HS-5 (cell line): ENCODE measurements at places on chromosomes 5 and 9.

GRCh38 chr5:134525683-134526482 is 413 bp downstream of the JADE2 start:
- DNase-seq: no peak

DNA sequence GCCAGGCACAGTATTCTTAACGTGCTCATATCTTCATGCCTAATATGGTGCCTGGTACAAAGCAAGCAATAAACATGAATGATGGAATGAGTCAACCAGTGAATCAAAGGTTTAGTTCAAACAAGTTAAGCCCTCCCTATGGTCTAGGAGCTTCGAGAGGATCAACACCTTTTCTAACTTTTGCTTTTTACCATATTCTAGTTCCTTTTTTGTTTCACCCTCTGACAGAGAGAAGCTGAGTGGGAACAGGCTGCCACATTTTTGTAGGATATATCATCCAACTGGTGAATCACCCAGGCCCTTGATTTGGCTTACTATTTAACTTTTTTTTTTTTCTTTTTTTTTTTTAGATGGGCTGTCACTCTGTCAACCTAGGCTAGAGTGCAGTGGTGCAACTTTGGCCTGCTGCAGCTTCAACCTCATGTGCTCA is 39.3 kb upstream of the TNC start:
- peak; percentile 76 for DNase-seq

GRCh38 chr5:175653763-175654162 is 4.1 kb upstream of the HRH2 start:
- no peak for DNase-seq

- no peak for DNase-seq
Observed at GRCh38 chr5:81835814-81836367, 85.0 kb upstream of the SSBP2 start.

- no peak for DNase-seq
Observed at GRCh38 chr9:36924757-36925432, 109.2 kb downstream of the PAX5 start.

GRCh38 chr5:135222171-135222681 is 176.8 kb downstream of the MACROH2A1 start:
- no peak for DNase-seq

- no peak for DNase-seq
Observed at GRCh38 chr9:12722131-12722530, 28.9 kb downstream of the TYRP1 start.

DNA sequence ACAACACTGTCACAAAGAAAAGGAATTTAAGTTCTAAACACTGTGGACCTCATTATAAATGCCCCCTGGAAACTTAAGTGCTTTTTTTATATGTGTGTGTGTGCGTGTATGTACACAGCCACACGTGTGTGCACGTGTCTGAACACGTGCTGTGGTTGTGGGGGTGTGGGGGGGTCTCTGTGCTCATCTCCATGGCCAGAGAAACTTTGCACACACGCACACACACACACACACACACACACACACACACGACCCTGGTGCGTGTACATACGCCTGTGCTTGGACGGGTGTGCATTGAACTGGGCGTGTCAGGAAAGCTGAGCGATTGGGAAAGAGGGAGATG is 27.9 kb downstream of the AMBP start:
- DNase-seq: no peak

- DNase-seq: peak; percentile 65
Observed at GRCh38 chr5:151470439-151470838, 23.0 kb downstream of the SLC36A1 start.

- DNase-seq: no peak
Observed at GRCh38 chr5:140672455-140673186, 755 bp downstream of the DND1 start.

- DNase-seq: no peak
Observed at GRCh38 chr5:88964831-88965230, 81.8 kb upstream of the MEF2C start.

DNA sequence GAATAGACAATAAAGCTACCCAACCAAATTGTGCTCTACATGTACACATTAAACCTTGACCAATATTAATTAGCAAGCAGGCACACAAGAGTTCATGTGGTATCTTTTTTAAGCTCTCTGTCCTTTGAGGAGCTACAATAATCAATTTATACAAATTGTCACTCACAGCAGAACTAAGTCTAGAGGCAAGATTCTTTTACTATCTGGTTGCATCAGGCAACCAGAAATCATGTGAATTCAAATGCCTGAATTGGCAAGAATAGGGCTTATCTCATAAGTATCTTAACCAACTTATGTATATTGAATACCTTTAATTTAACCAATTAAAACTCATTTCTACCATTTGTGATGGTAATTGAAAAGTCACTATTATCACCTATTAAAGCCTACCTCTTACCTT is 145.5 kb upstream of the HAPLN1 start:
- DNase-seq: no peak

DNA sequence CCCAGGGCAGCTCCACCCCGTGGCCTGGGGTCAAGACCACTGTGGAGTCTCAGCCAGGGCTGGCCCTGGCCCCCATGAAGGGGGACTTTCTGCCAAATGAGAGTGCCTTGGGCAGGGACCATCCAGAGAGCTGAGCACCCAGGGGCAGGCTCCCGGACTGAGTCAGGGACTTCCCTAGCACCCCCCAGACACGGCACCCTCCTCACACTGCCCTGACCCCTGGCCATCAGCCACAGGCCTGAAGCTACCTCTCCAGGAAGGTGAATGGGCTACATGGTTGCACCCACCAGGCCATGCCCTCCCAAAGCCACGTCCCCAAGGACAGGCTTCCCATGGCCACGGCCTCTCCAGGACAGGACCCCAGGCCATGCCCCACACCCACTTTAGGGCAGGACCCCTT is 9.5 kb downstream of the CCDC187 start:
- DNase-seq: no peak

GRCh38 chr5:132566657-132567056 is 9.9 kb downstream of the RAD50 start:
- DNase-seq: no peak

DNA sequence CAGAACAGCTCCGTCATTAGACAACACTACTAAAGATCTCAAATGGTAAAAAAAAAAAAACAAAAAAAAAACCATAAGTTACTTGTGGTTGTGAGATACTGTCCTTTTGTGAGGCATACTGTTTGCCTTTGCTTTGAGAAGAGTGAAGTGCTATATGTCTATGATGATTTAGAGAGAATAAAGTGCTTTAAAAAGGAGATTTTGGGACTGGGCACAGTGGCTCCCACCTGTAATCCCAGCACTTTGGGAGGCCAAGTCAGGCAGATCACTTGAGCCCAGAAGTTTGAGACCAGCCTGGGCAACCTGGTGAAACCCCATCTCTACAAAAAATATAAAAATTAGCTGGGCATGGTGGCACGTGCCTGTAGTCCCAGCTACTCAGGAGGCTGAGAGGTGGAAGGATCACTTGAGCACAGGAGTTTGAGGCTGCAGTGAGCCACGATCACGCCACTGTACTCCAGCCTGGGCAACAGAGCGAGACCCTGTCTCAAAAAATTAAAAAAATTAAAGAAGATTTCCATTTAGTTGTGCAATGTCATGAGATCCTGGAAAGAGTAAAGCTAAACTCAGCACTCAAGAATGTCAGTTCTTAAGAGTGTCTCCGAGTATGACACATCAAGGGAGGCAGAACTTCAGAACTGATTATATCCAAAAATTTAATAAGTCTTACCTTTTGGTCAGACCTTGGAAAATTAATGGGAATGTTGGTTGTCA is 87.3 kb downstream of the PRDM6 start:
- DNase-seq: peak; percentile 51

DNA sequence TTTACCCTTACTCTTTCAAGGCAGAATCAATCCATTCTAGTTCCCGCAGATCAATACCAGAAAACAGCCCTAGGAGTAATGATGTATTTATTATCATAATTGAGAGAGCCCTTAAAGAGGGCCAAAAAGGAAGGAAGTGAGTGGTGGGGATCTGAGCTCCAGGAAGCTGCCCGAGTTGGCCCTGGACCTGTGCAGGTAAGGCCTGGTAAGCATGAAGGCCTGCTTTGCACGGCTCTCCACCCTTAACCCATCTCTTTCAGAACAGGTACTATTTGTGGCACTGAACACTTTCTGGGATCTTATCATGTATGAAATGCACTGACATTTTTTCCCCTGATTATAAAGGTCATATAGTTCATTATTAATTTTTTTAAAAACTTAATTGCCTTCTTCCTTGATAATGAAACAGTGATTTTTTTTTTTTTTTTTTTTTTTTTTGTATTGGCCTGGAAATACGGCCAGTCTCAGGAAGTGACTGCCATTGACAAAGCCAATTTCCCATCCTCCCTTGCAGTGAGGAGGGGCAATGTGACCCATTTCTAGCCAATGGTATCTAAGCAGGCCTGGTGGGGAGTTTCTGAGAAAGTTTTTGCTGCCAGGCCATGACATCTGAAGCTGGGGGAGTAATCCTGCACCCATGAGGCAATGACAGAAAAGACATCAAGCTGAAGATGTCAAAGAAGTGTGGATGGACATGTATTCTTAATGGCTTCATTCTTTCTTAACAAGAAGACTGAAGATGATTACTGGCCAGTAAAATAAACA is 6.3 kb upstream of the MVB12B start:
- DNase-seq: no peak

DNA sequence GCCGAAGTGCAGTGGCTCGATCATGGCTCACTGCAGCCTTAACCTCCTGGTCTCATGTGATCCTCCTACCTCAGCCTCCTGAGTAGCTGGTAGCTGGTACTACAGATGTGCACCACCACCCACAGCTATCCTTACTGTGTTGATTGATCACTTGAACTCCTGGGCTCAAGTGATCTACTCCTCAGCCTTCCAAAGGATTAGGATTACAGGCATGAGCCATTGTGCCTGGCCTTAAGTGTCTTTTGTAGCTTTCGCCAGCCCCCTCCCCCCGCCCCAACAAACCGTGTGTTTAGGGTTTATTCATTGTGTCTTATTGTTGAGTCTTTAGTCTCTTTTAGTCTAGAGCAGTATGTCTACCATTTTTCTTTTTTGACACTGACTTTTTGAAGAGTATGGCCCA is 33.1 kb downstream of the SPIN1 start:
- DNase-seq: no peak

- no peak for DNase-seq
Observed at GRCh38 chr9:100150214-100150613, 51.2 kb downstream of the INVS start.

- DNase-seq: no peak
Observed at GRCh38 chr5:95655575-95655974, 9.0 kb downstream of the RFESD start.

DNA sequence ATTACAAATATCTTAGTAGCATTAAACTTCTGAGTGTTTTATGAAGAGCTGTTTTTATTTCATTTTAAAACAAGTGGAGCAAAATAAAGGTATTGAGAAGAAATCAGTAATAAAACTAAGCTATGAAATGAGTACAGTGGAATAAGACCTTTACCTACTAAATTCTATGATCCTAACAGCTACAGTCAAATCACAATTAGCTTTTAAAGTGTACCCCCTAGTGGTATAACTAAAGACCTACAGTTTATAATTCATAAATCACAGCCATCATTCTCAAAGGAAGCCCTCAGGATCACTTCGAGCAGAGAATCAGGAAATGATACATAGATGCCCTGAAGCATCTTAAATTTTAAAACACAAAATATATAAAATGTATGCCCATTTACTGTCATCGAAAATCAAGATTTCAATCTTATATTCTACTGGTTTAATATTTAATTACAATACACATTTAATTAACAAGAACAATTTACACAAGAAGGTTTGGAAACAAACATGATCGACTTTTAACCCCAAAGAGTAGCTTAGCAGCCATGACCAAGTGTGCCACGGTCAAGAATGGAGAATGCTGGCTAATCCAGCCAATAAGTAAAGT is 12.3 kb downstream of the CCNH start:
- DNase-seq: no peak

DNA sequence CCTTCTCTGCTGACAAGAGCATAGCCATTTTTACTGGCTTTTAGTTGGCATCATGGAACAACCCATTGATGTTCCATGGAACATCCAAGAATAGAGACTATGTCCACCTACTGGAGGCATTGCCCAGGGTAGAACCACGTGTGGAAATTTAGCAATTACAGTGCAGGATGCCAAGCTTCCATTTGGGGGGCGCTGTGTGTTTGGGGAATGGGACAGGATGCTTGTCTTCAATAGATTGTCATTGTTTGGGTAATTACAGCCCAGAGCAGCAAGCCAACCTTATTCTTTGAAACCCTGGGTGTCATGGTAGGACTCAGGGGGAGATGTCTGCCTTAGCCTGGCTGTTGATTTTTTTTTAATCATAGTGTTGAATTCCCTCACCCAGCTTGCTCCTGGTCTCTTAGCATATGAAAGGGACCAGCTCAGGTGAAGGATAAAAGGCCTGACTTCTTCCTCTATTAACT is 171.1 kb downstream of the DOCK2 start:
- no peak for DNase-seq

DNA sequence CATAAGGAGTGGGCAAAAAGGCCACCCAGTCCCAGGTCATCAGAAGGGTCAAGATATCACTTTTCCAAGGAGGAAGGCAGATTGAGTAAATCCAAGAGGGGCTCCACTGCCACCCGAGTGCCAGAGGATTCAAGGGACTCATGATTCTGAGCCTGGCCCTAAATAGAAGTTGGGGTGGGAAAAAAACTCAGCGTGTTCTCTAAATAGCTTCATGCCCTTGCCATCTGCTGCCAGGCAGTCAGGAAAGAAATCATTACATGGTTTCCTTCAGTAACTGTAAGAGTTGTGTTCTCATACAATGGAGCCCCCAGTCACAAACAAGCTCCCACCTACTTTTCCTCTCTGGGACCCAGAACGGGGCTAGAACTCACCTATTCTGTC is 37.2 kb downstream of the SAR1B start:
- DNase-seq: no peak

DNA sequence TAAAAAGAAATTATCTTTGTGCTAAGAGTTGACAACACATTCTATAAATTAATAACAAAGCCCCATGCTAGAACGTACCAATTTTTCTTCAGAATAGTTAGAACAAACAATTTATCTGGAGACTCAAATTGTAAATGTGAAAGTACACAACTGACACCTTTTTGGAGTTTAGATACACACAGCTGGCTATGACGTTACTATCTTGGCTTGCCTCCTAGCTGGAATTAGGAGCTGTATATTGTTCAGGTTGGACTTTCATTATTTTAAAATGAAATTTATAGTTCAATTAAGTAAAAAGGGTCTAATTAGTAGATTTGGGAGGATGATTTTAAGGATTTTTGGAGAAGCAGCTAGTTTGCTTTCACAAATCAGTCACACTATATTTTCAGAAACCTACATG is 393.9 kb upstream of the RIOK2 start:
- no peak for DNase-seq

- DNase-seq: no peak
Observed at GRCh38 chr5:172028167-172028566, 21.7 kb upstream of the FBXW11 start.
